Right lung (tissue), 10 donors: ENCODE measurements at places on chromosomes 2 and 18. TPM values are rescaled to one million over a fixed set of nuclear protein-coding genes. Genes with fewer than 3 reads are reported as not detected.

DNA sequence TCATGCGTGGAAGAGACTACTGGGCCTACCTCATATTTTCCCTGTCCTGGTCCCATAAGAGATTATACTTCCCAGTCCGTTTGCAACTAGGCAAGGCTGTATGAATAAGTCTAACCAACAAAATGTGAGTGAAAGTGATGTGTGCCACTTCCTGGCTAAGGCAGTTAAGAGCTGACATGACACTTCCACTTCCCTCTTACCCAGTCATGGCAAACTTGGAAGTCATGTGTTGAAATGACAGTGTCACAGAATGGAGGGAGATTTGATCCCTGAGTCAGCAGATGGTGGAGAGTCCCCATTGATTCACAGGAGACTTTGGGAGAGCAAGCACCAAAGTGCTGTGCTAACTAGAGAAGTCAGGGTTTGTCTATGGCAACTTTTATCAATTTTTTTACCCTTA lies 36.4 kb downstream of the TACR1 start:
- no peak for DNase-seq

DNA sequence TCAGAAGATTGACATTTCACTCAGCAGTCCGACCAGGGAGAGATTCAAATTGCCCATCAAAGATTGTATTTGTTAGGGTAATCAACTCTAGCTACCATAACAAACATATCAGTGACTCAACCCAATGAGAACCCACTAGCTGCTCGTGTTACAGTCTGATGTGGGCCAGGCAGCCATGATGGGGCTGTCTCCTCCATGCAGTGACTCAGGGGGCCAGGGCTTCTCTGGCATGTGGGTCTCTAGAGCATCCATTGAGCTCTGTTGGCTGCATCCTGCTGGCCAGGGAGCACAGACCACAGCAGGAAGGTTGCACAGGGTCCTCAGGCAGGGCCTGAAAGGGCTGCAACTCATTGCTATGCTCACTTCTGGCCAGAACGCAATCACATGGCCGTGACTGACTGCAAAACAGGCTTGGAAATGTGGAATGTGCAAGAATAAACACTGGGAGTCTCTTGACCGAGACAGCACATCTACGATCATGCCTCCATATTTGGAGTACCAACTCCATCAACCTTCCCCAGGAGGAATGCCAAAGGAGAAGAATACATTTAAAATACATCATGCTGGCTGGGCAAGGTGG lies 216.8 kb downstream of the EIPR1 start:
- no peak for DNase-seq

DNA sequence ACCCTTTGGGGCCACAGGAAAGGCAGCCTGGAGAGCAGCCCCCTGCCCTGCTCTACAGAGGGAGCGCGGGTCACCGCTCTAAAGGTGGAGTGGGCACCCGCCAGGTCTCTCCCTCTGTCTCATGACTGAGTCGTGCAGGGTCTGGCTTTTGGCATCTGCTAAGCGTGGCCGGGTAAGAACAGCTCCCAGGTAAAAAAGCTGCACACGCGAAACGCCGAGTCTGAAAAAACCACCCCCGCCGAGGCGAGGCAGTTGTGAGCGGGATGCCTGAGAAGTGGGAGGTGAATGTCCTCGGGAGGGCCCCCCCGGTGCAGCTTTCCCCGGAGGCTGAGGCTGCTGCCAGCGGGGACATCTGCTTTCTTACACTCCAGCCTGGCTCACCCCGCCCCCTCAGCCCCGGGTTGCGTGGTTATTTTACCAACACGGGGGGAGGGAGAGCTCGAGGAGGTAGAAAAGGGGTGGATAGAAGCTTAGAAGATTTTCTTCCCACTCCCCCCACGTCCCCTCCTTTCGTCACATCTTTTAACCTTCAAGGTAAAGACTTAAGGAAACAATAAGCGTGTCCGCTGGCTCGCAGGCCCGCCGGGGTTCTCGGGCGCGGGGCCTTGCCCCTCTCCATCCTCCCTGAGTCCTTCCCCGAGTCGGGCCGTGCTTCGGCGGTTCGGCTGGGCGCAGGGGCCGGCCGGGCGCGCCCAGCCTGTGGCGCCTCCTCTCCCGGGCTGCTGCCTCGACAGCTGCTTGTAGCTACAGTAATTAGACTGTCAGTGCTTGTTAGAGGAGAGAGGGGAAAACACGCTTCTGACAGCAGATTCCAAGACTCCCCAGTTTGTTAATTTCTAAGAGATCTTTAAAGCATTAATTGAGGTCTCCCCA lies 70.6 kb upstream of the PSMD14 start:
- DNase-seq = no peak

- no peak for DNase-seq
These were observed 20.7 kb upstream of the COPS8 start for GRCh38 chr2:237065071-237065377.

GRCh38 chr2:217757108-217757463 lies 245.7 kb downstream of the TNS1 start:
- DNase-seq = no peak

SATB2 gene
- 3.3 TPM for polyA plus RNA-seq

- peak; percentile 45 for DNase-seq
These were observed 500 bp downstream of the CCNYL1 start for GRCh38 chr2:207711750-207712530.

- no peak for DNase-seq
These were observed 34.7 kb upstream of the MAP2 start for GRCh38 chr2:209389171-209389618.

ERFE gene
- polyA plus RNA-seq = 0.21 TPM

- DNase-seq = no peak
These were observed 31.8 kb downstream of the AGFG1 start for GRCh38 chr2:227503433-227504406.

CABLES1 gene
- 75.1 TPM for polyA plus RNA-seq

- no peak for DNase-seq
These were observed 18.2 kb downstream of the AFTPH start for GRCh38 chr2:64542071-64543007.

DNA sequence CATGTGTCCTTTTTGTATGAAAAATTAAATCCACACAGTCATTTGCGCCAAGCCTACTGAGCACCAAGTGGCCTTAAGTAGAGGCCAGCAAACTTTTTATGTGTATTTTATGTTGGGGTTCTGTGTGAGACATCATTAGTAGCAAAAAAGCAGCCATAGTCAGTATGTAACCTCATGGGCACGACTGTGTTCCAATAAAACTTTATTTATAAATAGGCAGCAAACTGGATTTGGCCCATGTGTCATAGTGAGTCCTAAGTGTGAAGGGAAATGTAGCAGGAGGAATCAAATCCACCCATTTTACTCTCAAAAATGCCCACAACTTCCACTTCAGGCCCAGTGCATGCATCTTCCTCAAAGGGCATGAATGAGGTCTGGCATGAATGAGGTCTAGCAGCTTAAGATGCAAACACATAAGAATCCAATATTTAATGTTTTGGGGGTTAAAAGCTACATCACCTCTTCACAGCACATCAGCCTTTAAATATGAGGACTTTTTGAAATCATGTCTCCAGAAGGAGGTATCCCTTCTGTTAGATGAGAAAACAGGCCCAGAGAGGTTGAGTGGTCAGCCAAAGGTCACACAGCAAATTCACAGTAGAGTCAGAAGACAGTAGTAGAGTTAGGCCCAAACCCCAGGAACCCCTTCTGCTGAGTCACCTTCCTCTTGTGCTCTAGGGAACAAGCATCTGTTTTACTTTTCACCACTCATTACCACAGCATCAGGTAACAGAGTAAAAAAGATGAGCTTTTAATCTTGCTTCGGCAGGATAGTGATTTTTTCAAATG lies 45.6 kb downstream of the MREG start:
- DNase-seq = no peak

DNA sequence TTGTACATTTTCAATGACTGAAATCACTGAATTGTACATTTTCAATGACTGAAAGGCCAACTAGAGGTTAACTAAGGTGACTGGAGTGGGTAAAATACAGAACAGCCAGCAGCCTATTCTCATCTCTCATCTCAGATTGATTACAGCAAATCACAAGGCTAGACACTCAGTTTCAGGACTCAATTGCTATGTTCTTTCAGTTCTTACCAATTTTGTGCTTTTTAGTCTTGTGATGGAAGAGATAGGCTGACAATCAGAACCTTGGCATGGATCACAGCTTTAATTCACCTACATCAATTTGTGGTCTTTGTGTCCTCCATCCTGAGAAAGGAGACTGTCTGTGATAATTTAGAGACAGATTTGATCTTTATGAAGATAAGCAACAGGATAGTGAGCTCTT lies 124.7 kb downstream of the GULP1 start:
- DNase-seq = no peak

OTOS gene
- not detected for polyA plus RNA-seq

UGT1A8 gene
- polyA plus RNA-seq = not detected

DNA sequence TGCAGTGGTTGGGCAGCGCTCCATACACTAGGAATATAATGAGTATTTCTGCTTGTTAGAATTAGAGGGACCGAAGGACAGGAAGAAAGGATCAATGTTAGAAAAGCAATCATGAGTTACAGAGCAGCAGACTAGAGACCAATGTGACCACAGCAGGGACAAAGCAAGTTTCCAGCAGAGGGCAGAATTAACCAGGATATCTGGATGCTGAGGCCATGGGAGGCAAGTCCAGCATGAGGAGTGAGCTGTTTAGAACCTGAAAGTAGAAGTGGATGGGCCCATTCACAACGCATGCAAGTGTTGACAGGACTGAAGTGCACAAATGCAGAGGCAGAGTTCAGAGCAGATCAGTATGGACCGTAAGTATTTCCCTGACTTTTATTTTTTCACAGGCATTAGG lies 910.4 kb upstream of the GYPC start:
- DNase-seq = peak; percentile 66

DNA sequence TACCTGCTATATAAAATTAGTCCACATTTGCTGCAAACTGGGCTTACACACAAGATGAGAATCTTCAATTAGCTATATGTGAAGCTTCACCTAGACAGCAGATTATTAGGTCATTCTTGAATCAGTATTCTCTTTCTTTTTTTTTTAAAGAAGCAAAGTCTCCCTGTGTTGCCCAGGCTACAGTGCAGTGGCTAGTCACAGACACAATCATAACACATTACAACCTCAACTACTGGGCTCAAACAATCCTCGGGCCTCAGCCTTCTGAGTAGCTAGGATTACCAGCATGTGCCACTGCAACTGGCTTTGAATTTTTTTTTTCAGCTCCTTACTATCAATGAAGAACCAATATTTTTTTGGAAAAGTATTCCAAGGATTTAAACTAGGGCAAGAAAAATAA lies 30.5 kb downstream of the OLA1 start:
- no peak for DNase-seq

DNA sequence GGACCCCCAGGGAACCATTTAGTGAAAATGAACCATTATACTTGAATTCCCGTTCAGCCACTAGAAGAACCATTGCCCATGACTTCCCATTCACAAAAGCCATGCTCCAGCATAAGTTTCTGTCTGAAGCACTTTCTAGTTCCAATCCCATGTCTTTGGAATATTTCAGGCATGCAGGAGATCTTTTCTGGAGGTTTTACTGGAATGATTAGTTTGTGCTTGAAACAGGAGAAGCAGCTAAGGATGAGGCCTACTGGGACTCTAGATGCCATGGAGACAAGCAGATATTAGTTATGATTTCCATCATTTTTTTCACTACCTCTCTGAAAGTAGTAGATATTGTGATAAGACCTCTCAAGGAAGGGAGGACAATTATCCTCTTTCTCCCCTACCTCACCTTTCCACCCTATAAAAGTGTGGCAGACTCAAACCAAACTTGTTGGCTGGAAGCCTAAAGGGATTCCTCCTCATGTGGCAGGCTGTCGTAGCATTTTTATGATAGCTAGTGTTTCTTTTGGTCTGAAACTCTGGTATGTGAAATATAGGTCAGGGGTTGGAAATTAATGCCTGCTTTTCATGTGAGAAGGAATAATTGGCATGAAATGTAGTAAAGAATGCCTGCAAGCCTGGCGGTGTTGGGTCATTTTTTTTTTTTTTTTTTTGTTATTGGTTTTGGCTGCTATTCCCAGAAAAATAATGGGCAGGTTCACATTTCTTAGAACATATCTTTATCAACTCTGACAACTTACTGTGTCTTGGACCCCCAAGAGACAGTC lies 29.3 kb upstream of the MMADHC start:
- DNase-seq = no peak

MC5R gene
- polyA plus RNA-seq = not detected

POTEJ gene
- polyA plus RNA-seq = 0.64 TPM

DNA sequence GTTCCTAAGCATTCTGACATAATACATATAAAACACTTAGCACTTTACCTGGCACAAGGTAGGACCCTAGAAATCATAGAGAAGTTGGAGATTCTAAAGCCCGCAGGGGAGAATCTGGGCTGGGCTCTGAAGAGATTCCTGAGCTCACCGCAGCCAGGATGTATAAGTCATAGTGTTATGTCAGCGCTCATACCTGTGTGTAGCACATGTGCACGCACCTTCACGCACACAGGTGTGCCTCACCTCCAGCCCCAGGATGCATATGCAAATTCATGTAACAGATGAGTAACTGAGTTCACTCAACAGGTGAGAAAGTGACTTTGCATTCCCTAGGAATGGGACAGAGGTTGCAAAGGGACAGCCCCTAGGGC lies 7.9 kb upstream of the SDC1 start:
- DNase-seq = no peak

DNA sequence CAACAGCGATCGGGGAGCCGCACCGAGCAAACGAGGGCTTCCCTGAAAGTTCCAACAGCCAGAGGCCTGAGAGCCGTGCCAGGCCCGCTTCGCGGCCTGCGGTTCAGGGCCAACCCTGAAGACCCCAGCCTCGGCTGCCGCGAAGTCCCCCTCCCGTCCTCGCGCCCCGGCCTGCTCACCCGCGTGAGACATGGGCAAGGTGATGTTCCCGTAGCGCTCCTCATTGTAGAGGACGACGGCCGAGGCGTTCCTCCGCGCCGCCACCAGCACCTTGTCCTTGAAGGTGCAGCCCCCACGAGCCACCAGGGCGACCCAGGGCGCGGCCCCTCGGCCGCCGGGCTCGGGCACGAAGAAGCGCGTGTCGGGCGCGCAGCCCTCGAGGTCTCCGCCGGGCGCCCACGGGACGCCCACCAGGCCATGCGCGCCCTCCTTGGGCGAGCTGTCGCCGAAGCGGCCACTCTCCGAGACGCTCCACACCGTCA lies 510 bp downstream of the RNF149 start:
- no peak for DNase-seq

GRCh38 chr2:204039298-204039838 lies 102.8 kb downstream of the ICOS start:
- no peak for DNase-seq

GRCh38 chr2:99404039-99404796 lies 67.0 kb downstream of the EIF5B start:
- no peak for DNase-seq

GRCh38 chr18:43596105-43596712 lies 318.9 kb upstream of the SYT4 start:
- no peak for DNase-seq

ZC3H8 gene
- polyA plus RNA-seq = 18.6 TPM

GAD1 gene
- 0.94 TPM for polyA plus RNA-seq

AQP12B gene
- not detected for polyA plus RNA-seq

- no peak for DNase-seq
These were observed 133.4 kb upstream of the GPC1 start for GRCh38 chr2:240302041-240302440.
